ENCODE measurements at places on chromosomes 1 and 21.

DNA sequence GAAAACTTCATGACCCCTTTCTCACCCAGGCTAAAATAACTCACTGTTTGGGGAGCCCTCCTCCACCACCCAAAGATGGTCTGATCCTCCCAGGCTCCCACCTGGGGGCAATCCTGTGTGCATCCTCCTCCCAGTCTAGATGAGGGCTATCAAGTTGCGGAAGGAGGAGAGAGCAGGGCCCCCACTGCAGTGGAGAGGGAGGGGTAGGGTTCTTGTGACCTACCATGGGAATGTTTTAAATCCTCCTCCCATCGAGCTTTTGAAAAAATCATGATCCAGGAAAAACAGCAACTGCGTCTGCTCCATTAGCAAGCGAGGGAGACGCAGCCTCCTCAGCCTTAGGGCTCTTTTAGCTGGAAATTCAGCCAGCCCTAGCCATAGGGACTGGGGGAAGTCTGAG is 80.0 kb downstream of the NAV1 start:
- DNase-seq = no peak

GRCh38 chr21:36508948-36509347 is 29.0 kb upstream of the CLDN14 start:
- DNase-seq = peak; percentile 36

DNA sequence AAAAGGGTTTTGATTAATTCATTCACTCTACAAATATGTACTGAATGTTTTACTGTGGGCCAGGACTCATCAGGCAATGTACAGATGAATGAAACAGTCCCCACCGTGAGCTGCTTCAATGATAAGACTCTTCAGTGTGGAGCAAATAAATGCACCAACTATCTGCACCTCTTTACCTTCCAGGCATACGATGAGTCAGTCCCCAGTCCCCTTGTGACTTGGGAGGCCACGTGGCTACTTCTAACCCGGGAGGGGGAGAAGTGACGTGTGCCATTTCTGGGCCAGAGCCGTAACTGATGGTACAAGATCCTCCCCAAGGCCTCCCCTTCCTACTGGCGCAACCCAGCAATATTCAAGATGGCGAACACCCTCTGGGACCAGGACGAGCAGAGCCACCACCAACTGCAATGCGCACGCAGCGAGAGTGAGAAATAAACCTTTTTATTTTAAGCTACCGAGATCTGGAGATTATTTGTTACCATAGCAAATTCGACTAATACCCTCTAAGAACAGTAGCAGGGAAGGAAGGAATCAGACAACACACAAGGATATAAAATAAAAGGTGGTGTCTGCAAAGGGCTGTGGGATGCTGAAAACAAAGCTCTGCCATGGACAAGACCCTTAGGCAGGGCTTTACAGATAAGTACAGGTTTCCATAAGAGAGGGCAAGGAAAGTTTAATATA is 74.5 kb downstream of the NPHP4 start:
- no peak for DNase-seq

DNA sequence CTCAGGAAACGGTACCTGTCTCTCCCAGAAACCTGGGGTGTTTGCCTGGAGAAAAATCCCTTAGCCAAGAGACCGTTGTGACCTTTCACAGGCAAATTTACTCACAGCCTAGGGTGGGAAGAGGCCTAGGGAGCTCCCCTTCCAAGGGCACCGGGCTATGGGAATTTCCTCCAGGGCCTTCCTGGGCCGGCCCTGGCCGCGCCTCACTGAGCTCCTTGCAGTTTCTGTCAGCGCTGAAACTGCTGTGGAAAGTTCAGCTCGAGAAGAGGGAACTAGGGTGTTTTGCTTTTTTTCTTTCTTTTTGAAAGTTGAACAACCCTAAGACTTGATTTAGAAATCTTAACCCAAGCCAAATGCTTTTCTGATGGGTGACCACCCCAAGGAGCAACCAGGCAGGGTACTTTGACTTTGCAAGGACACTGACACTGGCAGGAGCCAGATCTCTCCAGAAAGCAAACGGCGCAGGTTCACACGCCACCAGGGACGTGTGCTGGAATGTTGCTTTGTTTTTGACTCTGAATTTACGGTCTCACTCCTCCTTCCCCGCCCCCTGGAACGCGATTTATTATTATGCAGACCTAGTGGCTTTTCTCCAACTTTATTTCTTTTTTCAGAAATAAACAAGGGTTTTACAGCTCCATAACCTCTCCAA is 229.6 kb upstream of the JUN start:
- no peak for DNase-seq

GRCh38 chr1:222931023-222931422 is 116.2 kb downstream of the DISP1 start:
- DNase-seq = no peak

GRCh38 chr1:118987468-118988185 is 516 bp downstream of the TBX15 start:
- DNase-seq = no peak

DNA sequence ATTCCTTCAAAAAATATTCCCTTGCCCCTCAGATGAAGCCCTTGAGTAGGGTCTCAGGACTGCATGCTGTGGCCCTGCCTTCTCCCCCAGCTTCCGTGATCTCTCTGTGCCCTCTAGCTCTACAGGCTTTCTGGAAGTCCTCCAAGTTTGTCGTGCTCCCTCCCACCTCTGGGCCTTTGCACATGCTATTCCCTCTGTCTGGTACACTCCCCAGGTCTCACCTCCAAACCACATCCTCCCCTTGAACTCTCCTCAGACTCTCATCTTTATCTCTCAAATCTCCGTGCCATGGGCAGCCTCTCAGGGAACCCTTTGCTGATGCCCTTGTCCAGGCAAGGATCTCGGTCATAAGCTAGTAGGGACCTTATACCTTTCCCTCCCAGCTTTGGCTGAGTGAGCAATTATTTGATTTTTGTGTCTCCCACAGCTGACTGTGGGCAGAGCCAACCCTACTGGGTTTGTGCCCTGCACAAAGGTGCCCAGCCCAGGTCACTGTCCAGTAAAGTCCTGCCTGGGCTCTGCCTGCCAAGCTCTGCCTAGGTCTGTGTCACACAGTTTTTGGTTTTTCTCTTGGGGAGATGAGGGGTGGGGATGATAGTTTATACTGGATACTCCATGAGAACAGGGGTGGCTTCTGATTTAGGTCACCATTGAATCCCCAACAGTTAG is 188.1 kb downstream of the ZNF281 start:
- no peak for DNase-seq

DNA sequence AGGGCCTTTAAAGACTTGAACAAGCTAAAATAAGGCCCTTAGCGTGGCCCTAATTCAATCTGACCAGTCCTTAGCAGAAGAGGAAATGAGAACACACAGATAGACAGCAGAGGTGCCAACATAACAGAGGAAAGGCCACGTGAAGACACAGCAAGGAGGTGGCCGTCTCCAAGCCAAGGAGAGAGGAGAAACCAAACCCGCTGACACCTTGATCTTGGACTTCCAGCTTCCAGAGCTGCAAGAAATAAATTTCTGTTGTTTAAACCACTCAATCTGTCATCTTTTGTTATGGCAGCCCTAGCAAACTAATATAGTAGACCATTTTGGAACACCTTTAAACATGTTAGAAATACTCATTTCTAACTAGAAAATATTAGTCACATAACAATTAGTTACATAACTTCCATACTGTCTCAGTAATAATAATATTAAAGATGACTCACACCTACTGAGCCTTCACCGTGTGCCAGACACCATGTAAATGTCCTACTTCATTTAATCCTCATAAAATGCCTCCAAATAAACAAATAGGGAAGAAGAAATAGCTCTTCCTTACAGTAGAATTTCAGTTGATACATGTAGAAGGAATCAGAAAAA is 47.9 kb downstream of the S1PR1 start:
- DNase-seq = no peak

DNA sequence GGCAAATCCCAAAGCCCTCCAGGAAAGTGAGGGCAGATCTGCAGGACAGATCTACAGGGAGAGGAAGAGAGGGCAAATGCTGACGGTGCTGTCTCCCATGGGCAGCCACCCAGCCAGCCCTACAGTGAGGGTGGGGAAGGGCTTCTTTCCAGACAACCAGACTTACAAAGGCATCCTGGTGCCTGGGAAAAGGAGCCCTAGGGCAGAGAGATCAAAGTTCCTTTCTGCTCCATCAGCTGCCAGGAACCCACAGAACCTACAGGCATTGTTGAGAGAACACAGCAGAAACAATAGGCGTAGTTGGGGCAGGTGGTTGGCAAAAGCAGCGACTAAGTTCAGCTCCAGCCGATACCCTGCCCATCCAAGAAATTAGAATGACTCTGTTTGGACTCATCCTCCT is 332.4 kb downstream of the KCNH1 start:
- no peak for DNase-seq

DNA sequence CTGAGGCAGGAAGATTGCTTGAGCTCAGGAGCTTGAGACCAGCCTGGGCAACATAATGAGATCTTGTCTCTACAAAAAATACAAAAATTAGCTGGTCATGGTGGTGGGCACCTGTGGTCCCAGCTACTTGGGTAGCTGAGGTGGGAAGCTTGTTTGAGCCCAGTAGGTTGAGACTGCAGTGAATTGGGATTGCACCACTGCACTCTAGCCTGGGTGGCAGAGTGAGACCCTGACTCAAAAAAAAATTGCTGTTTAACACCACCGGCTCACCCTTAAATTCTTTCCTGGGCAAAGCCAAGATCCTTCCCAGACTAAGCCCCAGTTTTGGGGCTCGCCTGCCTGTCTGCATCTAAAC is 6.6 kb upstream of the NSUN4 start:
- no peak for DNase-seq

DNA sequence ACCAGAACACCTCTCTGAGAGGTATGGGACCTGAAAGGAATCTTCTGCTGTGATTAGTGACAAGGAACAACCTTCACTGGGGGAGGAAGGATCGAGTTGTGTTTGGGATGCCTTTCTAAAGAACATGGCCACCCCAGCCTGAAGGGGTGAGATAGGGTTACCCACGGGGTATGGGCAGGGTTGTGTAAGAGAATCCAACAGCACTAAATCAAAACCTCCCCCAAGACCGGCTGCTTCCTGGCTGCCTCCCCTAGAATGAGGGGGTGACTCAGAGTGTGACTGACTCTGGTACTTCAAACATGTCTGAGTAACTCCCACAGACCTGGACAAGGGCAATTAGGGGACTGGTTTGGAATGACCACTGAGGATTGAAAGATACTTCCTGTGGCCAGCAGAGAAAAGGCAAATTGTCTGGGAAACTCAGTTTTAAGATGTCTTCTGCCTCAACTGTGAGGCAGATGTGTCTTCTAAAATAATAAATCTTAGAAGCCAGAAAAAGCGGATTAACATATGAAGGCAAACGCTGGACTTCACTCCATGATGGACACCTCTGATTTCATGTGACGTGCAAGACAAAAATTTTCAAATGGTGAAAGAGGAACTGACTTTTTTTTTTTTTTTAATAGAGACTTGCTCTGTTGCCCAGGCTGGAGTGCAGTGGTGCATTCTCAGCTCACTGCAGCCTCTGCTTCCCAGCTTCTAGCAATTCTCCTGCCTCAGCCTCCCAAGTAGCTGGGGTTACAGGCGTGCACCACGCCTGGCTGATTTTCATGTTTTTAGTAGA is 6.7 kb upstream of the PTPN14 start:
- peak; percentile 70 for DNase-seq

DNA sequence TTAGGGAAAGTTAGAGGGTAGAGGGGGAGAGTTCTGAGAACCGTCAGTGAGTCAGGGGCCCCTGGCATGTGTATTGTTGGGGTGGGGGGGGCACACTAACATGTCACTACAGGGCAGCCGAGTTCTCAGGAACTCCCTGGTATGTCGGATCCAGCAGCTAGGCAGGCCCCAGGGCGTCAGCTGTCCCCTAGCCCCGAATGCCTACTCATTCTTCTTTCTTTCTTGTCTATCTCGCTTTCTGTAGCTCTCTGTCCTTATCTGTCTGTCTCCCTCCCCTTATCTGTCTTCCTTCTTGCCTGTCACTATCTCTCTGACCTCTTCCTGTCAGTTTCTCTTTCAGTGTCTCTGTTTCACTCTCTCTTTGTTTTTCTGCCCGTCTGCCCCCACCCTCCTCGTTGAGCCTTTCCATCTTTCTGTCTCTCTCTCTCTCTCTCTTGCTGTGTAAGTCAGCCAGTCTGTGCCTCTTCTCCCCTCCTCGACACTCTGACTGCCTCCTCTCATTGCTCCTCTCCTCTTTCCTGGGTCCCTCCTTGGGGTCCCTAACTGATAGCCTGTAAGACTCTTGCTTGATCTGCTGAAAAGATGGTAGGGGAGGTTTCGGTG is 2.4 kb downstream of the NTRK1 start:
- DNase-seq = no peak

DNA sequence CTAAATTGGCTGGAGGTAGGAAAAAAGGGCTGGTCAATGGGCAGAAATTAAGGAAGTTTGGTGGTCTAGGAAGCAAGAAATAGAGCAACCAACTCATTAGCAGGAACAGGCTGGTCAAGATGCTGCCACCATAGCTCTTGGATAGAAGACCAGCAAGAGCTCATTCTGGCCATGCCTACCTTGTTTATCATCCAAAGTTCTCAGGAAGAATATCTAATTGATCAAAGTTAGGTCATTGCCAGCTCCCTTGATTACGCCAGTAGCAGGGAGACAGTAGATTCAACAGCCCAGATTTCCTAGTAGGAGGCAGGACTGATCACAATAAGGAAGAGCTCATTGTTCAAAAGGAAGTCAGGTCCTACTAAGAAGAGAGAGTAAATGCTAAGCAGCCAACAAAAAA is 370.2 kb downstream of the GPATCH2 start:
- DNase-seq = no peak

DNA sequence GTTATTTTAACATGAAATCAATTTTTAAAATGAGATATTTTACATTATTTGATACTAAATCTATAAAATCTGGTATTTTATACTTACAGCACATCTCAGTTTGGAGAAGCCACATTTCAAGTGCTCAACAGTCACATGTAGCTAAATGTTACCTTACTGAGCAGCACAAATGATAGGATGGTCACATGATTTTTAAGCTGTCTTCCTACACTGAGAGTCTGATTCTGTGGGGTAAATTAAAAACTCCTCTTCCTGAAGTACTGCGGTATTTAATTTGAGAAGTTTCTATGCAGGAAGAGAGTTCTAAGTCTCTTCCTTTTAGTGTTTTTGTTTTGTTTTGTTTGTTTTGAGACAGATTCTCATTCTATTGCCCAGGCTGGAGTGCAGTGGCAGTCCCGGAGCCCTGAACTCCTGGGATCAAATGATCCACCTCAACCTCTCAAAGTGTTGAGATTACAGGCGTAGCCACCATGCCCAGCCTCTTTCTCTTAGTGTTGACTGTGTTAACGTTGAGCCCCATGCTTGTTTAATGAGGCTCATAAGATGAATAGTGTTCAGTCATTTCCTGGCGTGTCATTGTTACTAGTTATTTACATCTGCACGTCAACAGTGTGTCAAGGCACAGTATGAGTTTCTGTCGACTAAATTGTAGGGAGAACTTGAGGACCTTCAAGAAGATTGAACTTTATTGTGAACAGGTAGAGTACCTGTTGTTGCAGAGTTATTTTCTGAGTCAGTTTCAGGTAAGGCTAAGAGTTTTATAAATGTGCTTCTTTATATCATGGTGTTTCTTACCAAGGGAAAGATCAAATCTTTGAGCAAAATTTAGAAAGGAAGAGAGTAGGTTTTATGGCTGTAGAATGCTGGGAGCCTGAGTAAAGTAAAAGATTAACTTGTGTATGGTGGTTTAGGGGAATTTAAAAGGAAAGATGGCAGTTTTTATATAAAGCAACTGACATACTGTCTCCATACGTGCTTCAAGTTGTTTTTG is 3.3 kb downstream of the CNST start:
- peak; percentile 88 for DNase-seq

GRCh38 chr1:109919303-109919702 is 8.7 kb downstream of the CSF1 start:
- DNase-seq = no peak

GRCh38 chr1:175237389-175237788 is 44.8 kb upstream of the KIAA0040 start:
- DNase-seq = no peak

Measured in PC-3 (cell line).